Naive thymus-derived CD4-positive, alpha-beta T cell (primary cell): ENCODE measurements at places on chromosomes 1 and 21. TPM values are rescaled to one million over a fixed set of nuclear protein-coding genes. Genes with fewer than 3 reads are reported as not detected.

The PROX1 gene
- not detected in 2 replicates for total RNA-seq

The RFX5 gene
- 89.3 and 91.4 TPM in 2 replicates for total RNA-seq

DNA sequence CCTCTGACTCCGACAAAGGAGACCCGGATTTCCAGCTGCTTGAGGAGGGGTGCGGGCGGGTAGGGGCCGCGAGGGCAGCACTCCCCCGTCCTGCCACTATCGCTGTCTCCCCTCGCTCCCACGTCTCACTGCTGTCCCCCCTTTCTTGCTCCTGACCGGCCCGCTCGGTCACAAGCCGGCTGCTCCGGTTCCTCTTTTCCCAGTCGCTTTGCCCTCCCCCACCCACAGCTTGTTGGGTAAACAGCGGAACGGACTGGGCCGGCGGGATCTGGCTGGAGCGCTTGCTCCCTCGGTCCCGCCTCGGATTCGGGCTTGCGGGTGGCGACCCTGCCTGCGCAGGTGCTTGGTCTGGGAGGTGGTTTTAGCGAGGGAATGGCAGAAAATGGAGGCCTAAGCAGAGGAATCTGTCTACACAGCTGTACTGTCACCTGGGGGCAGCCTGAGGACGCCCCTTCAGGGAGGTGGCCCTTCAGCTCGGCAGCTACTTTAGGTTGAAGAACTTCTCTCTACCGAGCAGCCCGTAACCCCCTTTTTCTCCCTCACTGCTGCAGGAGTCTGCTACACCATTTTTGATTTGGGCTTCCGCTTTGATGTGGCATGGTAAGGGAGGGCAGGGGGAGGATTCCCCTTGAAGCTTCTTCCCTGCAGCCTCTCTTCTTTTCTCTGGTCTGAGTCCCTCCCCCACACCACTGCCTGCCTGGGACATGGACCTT, 645 bp downstream of the ATP6V0B start:
- peak; percentile 62 for DNase-seq

The LORICRIN gene
- total RNA-seq = not detected

GRCh38 chr1:8155528-8156186, 129.5 kb upstream of the ERRFI1 start:
- DNase-seq = no peak

- no peak for DNase-seq
Observed at GRCh38 chr1:54971317-54971791, 9.1 kb upstream of the TMEM61 start.

GRCh38 chr1:219412772-219413171, 200.1 kb downstream of the ZC3H11B start:
- DNase-seq = no peak

The KPRP gene
- not detected for total RNA-seq

DNA sequence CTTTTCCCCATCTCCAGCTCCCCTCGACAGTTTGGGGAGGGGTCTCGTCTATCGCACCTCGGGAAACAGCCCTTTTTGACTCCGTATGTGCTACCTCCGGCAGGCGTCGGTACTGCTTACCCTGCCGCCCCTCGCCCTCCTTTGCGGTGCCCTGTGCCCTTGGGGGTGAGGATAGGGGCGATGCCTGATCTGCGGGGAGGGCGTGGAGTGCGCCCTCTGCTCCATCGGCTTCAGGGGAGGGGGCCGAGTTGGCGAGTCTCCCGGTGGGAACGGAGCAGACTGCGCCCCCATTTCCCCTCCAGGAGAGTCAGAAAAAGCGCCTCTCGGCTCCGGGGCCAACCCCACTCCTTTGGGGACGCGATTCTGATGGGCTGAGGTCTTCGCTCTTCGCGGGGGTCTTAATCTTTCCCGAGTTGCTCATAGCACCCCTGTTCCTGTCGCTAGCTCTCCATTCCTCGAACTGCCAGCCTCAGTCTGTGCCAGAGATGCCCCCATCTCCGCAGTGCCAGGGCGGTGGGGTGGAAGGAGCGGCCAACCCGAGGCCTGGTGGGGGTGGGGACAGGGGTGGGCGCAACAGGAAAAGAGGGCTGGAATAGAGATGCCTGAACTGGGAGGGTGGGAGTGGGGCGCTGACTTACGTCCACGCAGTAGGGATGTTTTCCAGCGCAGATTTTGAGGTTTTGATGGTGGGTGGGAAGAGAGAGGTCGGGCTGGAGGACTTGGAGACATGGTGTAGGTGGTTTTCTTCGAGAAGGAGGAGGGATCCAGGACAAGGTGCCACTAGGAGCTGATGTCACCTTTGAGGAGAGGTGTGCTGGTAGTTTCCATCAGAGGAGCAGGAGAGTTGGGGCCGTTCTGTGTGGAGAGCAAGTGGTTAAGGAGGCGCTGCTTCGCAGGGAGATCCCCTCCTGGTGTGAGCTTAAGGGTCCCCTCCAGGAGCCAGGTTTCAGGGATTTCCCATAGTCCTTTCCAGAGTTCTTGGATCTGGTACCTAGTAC, 674 bp downstream of the PPFIA4 start:
- no peak for DNase-seq

GRCh38 chr1:91190996-91191395, 169.2 kb upstream of the ZNF644 start:
- no peak for DNase-seq

The CA6 gene
- total RNA-seq = 0.54 TPM

DNA sequence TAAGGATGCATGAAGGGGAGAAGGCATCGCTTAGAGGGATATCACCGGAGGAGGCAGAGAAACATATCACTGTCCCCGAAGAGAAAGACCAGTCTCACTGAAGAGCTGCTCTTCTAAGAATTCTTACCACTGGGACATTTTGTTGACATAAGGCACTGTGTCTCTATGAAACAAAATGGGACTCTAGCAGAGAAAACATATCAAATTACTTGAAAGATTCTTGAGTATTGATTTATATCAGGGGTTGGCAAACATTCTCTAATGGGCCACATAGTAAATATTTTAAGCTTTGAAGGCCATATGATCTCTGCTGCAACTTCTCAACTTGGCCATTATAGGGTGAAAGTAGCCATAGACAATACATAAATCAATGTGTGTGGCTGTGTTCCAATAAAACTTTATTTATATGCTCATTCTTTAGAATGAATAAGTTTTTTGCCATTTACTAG, 41.0 kb upstream of the GREM2 start:
- DNase-seq = no peak

DNA sequence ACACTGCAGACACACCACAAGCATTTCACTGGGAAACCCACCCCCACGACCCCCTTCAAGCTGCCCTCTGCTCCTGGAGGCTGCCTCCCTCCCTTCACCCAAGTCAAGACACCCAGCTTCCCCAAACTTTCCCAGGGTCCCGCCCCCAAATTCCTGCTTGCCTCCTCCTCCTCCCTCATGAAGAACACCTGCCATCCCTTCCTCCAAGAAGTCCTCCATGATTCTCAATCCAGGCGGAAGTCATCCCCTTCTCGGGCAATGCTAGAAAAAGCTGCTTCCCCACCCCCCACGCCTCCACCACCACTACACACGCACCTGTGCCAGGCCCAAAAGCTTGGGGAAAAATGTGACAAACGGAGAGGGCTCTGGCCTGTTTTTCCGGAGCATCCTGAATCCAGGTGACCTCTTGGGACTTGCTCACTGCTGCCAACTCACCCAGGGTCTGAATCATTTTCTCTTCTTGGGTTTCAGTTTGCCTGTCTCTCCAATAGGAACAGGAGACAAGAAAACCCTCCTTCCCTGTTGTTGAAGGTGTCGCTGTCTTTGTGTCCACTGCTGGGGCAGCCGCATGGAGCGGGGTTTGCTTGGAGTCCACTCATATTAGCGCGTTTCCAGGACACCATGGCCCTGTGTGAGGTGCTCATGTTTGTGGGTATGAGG, 101.0 kb upstream of the CASZ1 start:
- no peak for DNase-seq

DNA sequence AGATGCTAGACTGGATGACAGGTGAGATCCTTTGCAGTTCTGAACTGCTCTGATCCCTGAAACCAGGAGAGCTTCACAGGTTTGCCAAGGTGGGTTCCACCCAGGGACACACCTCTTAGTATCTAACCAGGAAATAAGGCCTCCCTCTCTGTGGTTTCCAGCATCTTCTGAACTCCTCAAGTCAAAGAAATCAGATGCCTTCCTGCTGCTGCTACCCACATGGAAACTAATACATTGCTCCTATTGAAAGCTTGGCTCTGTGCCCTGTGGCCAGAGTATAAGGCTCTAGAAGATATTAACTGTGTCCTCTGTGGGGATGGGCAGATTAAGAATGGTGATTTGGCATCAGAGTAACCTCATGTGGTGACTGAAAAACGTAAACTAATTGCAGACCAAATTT, 75.0 kb upstream of the MRPS6 start:
- no peak for DNase-seq

DNA sequence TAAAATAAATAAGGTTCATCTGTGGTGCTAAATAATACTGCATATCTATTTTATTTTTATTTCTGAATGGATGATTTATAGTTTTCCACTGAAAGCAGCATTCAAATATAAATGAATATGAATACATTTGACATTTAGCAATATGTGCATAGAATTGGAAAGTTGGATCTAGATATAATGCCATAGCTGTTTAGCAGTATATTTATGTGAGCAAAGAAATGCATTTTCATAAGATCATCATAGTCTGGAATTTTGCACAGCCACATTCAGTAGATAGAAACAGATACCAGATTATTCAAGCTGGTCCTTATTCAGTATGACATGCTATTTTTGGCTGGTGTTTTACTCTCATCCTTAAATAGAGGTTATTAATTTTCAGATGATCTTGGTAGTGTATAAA, 46.0 kb downstream of the SNX7 start:
- DNase-seq = no peak
